ENCODE measurements at places on chromosomes 3 and 15.

DNA sequence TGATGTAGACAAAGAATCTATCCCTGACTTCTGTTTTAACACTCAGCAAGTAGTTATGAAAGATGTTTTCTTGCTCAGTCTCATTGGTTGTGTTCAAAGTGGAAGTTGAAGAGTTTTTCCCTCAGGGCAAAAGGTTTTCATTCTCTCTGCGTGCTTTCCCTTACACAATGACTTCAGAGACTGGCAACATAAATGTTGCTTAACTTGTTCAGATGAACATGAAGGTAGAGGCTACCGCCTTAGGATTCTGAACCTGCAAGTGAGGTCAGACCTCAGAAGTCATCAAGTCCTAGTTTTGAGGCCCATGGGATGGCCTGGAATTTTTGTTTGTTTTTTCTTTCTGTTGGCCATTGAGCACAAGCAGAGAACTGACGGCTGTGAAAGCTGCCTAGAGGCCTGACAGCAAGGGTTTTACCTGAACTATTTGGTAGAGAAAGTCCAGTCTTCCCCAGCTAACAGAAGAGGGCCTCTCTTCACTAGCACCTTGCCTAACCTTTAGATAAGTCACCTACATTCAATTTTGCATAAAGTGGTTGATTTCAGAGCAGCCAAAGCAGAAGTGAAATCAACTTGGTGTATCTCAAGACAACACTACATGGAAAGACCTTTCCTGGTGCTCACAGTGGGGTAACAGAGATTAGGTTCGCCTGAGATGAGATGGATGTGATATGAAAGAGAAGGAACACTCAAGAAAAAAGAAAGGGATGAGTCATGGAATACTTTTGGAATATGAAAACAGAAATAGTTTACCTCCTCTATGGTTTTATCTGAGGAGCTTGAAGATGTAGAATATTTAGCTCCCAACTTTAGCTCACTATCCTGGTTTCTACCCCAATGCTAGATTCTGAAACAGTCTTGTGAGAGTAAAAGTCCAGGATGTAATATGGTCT is 53.6 kb upstream of the AP4E1 start:
- DNase-seq: no peak

GRCh38 chr3:185330238-185330637 is 32.7 kb upstream of the MAP3K13 start:
- no peak for DNase-seq

GRCh38 chr3:56700151-56700550 is 17.1 kb upstream of the TASOR start:
- no peak for DNase-seq

DNA sequence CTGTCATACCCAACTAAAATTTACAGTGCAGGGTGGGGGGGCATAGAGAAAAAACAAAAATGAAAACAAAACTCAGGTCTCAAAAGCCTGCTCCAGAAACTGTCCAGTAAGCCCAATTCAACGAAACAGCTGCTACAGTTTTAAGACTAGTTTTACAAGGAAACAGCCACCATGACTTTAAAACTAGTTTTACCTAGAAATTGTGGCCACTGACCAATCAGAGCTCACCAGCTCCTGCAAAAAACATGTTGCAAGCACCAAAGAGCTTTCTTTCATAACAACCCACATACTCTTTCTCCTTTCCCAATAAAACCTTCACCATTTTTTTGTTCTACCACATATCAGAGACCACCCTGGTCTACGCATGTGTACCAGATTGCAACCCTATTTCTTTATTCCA is 7.3 kb upstream of the CFAP91 start:
- DNase-seq: peak; percentile 23

DNA sequence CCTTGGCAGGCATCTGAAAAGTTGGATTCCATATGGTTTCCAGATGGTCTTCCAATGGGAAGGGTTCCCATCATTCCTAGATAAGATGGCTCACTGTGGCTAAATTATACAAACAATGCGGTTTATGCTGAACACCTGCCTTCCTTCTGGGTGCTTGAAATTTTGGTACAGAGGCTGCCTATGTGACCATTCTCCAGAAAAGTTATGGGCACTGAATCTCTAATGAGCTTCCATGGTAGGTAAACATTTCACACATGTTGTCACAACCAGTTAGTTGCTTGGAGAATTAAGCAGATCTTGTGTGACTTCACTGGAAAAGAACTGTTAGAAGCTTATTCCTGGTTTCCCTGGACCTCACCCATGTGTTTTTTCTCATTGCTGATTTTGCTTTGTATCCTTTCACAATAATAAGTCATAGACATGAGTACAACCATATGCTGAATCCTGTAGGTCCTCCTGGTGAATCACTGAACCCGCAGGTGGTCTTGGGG is 30.1 kb downstream of the PLOD2 start:
- DNase-seq: no peak

GRCh38 chr15:98174841-98175240 is 214.3 kb downstream of the ARRDC4 start:
- DNase-seq: no peak

DNA sequence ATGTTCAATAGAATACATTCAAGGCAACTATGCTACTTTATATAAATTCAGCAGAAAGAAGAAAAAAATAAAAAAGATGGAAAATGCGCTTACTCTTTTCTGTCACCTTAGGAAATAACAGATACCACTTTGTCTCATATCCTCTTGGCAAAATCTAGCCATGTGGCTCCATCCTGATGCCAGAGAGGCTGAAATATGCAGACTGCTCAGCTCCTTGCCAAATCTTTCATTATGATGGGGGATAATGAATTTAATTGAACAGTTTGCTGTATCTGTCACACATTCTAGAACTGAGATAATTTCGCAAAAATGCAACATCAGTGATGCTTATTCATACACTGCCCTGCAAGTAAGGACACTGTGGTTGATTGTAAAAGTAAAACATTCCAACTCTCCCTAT is 1081.5 kb downstream of the PLOD2 start:
- DNase-seq: no peak

GRCh38 chr15:90222547-90222946 is 11.2 kb downstream of the CIB1 start:
- no peak for DNase-seq

GRCh38 chr3:152578769-152579168 is 256.2 kb upstream of the P2RY1 start:
- no peak for DNase-seq

DNA sequence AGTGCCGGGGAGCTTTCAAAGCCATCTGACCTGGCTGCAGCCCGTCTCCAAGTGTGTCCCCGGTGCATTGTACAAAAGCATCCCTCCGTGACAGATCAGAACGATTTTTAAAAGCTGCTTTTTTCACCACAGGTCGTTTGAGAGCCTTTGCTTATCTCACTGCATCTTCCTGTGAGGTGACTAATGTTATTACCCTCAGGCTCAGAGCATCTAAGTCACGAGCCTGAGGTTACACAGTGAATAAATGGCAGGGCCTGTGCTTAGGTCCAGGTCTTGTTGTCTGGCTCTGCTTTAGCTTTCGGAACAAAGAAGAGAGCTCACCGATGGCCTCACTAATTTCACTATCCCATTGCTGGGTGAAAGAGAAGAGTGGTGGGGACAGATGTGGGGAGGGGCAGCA is 83.3 kb downstream of the SEC22A start:
- no peak for DNase-seq

- DNase-seq: peak; percentile 16
These were observed 7.5 kb downstream of the C3orf22 start for GRCh38 chr3:126551121-126551838.

DNA sequence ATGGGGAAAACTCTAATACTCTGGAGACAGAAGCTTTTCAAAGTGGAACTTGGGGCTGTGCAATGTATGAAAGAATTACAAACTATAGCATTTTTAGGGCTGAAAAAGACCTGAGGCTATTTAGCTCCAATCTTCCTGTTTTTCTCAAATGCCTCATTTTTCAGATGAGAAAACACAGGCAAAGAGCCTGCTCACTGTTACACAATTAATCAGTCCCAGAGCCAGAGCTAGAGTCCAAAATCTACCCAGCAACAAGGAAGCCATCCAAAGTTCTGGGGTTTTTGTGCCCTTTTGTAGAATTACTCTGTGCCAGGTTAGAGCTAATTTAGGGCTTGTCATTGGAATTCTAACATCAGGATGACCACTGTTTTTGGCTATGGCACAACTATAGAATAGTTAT is 45.5 kb downstream of the GPR149 start:
- no peak for DNase-seq

DNA sequence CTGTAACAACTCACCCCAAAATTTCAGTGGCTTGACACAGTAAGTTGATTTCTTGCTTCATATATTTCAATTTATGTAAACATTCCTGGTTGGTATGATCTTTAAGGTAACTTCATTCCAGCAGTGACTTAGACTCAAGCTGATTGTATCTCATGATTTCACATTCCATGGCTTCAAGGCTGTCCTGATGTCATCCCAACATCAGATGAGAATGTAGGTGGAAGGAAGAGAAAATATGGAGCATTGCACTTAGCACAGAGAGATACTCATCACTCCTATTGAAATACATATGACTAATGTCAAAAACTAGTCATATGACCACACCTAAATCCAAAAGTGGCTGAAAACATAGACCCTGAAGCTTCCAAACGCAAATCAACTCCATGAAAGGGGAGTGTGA is 793.8 kb downstream of the TBL1XR1 start:
- DNase-seq: no peak

DNA sequence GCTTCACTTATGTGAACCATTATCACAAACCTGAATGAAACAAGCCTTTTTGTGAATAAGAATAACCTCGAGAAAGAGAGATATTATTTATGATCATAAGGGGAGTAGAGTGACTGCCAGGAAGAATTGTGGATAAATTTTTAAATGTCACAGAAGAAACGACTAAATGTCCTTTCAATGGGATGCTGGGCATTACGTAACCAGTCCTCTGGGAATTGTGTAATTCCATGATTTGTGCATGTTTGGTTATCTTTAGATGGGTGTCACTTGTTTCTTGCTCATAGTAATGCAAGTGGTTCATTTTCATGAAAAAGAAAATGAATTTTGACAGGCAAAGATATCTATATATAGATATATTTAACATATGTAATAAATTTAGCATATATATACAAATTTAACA is 379.5 kb upstream of the AGTR1 start:
- no peak for DNase-seq

- no peak for DNase-seq
These were observed 41.6 kb upstream of the DUT start for GRCh38 chr15:48289628-48290027.

DNA sequence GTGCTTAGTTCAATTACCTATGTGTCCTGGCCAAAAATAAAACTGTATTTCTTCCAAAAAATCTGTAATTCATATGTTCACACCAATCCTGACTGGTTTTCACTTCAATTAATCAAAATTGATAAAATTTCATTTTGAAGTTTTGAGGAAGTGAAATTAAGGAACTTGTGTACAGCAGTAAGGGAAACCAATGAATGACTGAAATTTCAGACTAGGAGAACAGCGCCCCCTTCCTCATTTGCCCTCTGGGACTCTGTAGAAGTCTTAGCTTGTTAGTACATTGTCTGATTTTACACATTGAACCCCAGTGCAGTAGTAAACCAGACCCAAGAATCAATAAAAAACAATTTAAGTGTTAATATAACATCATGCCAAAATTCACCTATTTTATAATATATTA is 495.3 kb upstream of the AGTR1 start:
- DNase-seq: no peak
